Posterior cingulate gyrus (tissue), 11 donors: ENCODE measurements at places on chromosomes 2 and 18.

- DNase-seq, result peak; percentile 13
These were observed 103.5 kb upstream of the CTDP1 start for GRCh38 chr18:79575891-79576685.

GRCh38 chr2:95061119-95061512 is 35.6 kb downstream of the MAL start:
- DNase-seq, result no peak

- no peak for DNase-seq
These were observed 97.8 kb downstream of the VSNL1 start for GRCh38 chr2:17638196-17638743.

- no peak for DNase-seq
These were observed 71.8 kb downstream of the ID2 start for GRCh38 chr2:8753609-8754008.

DNA sequence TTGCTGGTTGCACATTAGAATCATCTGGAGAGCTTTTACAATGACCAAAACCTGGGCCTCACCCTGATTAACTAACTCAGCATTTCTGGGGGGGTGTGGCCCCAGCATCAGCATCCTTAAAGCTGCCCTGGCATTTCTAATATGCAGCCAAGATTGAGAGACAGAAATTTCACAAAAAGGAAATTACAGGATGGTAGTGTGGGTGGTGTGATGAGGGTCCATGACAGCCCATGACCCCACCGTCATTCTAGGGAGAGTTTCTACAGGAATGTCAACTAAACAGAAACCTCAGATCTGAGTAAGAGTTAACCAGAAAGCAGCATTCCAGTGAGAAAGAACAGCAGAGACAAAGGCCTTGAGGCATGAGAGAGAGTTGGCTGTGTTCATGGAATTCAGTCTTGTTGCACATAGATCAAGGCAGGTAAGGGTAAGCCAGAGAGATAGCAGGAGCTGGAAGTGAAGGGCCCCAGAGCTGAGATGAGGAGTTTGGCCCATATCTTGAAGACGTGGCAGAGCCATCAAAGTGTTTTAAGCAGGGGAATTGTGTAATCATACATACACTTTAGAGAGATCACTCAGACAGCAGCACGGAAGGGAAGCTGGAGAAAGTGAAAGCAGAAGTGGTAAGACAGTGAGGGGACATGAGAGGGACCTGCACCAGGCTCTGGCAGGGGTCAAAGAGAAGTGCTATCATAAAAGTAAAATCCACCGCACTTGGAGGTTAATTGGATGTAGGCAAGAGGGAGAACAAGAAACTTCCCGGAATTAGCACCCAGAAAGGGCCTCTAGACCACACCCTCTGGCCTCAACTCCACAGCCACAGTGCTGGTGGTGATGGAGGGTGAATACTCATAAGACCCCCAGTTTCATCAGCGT is 7.8 kb upstream of the TRABD2A start:
- no peak for DNase-seq

GRCh38 chr2:126825316-126825715 is 73.4 kb upstream of the TEX51 start:
- no peak for DNase-seq

DNA sequence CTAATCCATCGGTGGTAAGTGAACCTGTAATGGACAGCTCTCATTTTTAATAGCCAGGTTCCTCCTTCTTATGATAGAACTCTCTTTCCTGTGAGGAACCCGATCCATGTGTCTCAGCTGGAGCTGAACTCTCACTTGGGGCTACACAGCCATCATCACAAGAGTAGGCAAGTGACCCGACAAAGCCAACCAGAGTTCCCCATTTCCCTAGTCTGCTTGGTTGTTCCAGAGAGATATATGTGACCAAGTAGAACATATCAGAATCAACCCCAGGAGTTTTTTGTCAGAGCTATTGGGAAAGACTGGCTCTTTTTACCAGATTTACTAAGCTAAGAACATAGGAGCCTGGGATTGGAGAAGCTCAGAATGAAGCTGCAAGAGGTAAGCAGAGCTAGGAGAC is 14.6 kb upstream of the HNRNPLL start:
- DNase-seq, result no peak

DNA sequence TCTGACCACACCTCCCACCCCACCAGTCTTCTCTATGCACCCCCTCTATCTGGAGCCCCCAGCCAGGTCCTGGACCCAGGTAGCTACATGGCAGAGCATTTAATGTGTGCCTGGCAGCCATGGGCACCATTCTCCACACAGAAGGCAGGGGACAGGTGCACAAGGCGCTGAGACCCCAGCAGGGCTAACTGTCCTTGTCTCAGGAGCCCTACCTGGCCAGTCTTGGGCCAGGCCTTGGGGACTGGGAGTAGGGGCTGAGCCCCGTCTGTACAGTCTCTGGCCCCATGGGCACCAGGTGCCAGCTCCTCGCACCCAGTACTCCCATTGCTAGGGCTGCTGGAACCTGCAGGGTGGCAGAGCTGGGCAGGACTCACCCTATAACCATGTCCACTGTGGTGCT is 2.9 kb downstream of the GNLY start:
- DNase-seq, result no peak

- DNase-seq, result no peak
These were observed 167.4 kb downstream of the SPAG16 start for GRCh38 chr2:213451542-213452239.

GRCh38 chr2:225367482-225367881 is 32.0 kb upstream of the NYAP2 start:
- DNase-seq, result no peak

GRCh38 chr18:62586151-62586774 is 63.4 kb downstream of the ZCCHC2 start:
- peak; percentile 84 for DNase-seq

DNA sequence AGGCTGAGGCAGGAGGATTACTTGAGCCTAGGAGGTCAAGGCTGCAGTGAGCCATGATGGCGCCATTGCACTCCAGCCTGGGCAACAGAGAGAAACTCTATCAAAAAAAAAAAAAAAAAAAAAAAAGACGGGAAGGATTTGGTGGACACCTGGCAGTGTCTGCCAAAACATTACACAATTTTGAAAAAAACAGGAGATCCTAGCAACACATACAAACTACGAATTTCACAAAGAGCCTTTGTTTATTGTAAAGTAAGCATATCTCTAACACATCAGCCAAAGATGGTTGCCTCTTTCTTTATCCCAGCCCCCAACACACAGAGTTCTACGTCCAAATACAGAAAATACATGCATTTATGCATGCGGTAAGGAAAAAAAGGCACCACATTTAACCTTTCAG is 7.6 kb downstream of the GPR45 start:
- no peak for DNase-seq

GRCh38 chr18:42181474-42181873 is 226.4 kb downstream of the PIK3C3 start:
- DNase-seq, result no peak

GRCh38 chr2:191851158-191851557 is 4.3 kb upstream of the CAVIN2 start:
- DNase-seq, result no peak

DNA sequence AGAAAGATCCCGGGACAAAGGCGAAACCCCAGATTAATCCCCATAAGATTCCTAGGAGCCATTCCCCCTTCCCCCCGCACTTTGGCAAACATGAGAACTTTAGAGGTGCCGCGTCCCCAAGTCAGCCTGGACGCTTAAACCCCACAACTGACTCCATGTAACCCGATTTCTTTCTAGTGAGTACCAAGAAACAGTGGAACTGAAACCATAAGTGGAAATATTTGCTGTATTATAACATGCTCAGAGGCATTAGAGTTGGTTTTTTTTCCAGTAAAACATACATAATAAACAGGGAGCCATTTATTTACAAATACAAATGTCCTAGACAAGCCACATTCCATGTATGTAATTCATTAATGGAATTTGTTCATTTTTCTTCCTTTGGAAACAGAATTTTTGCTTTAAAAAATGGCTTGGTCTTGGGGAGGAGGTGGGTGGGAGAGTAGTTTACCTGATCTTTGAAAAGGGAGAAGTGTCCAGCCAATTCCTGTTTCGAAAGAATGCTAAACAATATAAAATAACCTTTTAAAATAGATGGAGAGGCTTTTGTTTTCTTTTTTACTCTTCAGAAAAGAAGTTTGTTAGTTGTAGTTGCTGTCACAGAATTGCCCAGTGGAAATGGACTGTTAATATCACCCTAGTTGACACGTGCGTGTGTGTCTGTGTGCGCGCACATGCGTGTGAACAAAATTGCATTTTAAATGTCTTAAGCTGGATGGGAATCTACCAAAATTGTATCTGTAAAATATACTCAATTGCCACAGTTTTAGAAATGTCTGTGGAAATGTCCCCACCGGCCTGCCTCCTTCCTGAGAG is 10.6 kb downstream of the POU3F3 start:
- no peak for DNase-seq

DNA sequence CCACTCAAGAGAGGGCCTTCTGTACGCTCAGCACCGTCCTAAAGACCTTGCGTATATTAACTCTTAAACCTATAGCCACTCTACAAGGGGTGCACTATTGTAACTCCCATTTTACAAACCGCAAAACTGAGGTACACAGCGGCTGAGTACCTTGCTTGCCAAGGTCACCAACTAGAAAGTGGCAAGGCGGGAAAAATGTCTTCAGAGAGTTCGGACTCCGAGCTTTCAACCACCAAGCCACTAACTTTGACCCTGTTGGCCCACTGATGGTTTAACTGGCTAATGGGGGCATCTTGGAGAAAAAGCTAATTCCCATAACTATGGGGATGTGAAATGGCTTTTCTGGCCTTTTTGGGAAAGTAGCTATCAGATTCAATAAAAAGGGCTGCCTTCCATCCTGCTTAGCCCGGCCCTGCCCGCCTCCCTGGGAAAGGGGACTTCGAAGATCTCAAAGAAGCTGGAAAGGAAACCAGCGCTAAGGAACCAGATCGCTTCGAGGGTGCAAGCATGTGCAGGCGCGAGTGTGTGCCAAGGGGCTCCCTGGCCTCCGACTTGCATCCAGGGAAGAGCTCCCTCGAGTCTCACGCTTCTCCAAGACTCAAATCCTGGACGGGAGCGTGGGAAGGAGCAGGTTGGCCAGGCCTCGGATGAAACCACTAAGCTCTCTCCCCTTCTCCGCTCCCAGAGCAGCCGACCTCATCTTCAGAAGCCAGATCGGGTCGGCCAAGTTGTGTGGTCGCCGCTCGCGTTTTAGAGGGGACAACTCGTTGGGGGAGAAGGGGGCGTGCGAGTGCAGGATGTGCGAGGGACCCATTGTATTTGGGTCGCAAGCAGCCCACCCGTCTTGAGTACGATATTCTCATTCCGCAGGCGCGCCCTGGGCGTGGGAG is 2.2 kb upstream of the SP5 start:
- no peak for DNase-seq

DNA sequence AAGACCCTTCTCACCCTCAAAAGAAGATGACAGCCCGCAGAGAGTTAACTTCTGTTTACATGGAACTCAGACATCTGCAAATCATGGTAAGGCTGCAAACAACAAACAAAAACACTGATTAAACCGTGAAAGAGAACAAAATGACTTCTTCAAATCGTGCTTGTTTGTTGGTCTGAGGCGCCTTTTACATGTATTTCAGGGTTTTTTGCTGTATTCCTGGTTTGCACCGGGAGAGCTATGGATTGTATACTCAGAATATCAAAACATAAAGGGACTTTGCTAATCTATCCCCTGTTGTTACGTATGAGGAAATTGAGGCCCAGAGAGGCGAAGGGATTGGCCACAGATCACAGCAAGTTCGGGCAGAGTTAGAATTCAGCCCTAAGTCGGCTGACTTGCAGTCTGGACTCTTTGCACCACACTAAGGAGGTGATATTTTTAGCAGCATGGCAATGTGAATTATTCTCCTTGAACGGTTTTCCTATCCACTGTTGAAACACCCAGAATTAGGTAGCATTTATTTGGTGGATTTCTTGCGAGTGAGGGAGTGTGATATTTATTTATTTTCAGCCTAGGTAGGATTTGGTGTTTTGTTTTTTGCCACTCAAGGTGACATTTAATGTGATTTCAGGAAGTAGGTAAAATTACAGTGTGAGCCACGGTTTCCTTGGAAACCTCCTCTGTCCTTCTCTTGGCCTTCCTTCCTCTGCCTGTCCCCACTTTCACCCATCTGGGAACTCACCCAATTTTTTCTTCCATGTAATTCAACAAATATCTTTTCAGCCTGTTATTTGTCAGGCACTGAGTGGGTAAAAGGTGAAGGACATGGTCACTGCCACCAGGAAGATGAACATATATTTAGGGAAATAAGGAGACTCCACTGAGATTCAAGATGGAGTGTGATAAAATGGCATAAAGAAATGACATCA is 980 bp upstream of the PDE6D start:
- no peak for DNase-seq

DNA sequence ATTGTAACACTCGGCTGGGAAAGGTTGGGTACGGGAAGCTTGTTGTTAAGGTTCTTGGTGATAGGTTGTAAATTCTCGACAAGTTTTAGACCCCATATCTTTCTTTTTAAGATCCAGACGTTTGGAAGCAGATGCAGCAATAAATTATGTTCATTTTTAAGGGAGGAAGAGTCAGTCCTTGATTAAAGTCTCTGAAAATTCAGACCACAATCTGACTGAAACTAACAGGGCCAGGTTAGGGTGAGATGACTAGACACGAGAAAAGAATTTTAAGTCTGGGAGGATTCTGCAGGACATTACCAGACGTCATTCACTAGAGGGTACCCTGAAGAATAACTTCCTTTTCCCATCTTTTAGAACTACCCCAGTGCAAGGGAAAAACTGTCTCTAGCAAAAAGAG is 16.1 kb downstream of the WIPF1 start:
- DNase-seq, result no peak

DNA sequence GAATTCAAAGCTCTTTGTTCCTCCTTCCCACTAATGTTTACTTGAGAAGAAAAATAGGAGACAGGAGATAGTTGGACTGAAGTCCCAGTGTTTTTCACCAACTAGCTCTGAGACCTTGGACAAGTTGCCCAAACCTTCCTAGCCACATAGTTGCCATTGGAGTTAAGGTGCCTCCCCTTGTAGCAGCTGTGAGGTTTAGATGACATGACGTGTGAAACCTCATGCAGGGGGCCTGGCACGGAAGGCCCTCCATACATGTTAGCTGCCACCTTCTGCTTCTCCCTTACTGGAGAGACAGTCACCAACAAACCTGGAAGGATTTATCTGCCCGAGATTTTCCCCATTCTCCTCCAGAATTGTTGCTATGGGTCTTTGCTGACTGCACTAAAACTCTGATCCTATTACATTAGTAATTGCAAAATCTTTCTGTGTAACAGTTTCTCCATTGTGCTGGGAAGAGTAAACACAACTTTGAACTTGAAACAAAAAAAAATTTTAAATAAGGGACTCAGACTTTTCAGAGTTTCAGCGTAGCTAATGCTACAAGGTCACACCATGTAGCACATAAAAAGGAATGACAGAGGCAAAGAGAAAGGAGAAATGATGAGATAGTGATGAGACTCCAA is 23.8 kb upstream of the CABYR start:
- no peak for DNase-seq

- DNase-seq, result no peak
These were observed 39.7 kb upstream of the NABP1 start for GRCh38 chr2:191638079-191638801.

GRCh38 chr2:57869758-57870344 is 176.8 kb upstream of the VRK2 start:
- DNase-seq, result no peak

- no peak for DNase-seq
These were observed 20.0 kb downstream of the SETBP1 start for GRCh38 chr18:44700652-44701051.

GRCh38 chr2:119327431-119327830 is 39.2 kb downstream of the C2orf76 start:
- DNase-seq, result no peak

GRCh38 chr18:32368991-32369390 is 101.7 kb downstream of the GAREM1 start:
- DNase-seq, result no peak

GRCh38 chr18:50410008-50410407 is 35.2 kb downstream of the SKA1 start:
- no peak for DNase-seq
